ENCODE measurements at places on chromosomes 16 and 17.

DNA sequence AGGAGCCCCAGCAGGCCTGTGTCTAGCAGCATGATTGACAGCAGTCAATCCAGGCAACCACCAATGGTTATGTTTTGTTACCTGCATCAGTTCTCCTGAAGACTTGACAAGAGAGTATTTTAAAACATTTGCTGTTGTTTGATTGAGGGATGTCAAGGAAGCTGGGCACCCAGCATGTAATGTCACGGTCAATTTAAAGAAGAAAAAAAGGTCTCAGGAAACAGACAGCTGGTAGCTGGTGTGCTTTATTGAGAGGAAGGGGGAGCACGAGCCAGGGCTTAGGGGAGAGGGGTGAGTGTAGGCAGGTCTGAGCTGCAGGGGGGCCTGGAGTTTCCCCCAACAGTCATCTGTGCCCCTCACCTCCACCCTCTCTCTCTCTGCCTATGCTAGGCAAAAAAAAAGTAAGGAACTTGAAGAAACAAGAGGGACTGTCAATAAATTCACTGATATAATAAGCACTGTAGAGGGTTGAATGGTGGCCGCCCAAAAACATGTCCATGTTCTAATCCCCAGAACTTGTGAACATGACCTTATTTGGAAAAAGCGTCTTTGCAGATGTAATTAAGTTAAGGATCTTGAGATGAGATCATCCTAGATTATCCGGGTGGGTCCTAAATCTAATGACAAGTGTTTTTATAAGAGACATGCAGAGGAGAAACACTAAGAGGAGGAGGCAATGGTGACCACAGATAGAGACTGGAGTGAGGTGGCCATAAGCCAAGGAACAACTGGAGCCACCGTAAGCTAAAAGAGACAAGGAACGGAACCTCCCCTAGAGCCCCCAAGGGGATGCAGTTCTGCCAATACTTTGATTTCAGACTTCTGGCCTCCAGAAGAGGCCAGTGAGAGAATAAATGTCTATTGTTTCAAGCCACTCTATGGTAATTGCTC lies 14.5 kb downstream of the TSPOAP1 start:
- no peak for DNase-seq

- DNase-seq = no peak
Observed at GRCh38 chr17:35011671-35012216, 31.4 kb downstream of the LIG3 start.

- peak; percentile 55 for DNase-seq
Observed at GRCh38 chr16:55529018-55529417, 20.1 kb downstream of the LPCAT2 start.

DNA sequence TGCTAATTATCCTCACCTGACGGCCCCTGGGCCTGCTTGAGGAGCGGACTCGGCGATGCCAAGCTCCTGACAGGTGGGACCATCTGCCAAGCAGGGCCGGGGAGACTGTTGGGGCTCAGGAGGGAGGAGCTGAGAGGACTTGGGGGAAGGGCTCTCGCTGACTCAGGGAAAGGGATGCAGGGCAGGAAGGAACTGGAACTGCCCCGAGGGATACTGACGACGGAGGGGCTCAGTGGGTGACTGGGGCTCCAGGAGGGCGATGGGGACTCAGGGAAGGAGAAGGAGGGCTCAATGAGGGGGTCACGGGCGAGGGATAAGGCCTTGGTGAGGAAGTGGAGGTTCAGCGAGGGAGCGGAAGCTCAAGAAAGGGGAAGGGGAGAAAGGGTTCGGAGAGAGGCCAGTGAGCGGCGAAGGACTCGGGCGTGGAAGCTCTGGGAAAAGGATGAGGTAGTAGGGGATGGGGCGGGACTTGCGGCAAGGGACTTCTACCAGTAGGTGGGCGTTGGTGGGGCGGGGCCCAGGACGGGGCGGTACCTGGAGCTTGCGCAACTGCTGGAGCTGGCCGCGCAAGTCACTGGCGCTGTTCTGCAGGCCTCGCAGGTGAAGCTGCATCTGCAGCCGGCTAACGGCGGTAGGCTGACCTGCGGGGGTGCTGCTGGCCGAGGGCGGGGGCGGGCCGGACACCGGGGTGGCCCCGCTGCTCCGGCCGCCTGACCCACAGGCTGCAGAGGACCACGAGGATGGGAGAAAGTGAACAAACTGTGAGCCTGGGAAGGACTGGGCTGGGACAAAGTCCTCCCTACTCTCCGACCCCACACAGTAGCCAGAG lies 46.5 kb downstream of the SRCIN1 start:
- DNase-seq = peak; percentile 24

- no peak for DNase-seq
Observed at GRCh38 chr17:37092701-37093100, 143.9 kb downstream of the AATF start.

GRCh38 chr17:30559656-30560055 lies 82.4 kb downstream of the GOSR1 start:
- DNase-seq = no peak

DNA sequence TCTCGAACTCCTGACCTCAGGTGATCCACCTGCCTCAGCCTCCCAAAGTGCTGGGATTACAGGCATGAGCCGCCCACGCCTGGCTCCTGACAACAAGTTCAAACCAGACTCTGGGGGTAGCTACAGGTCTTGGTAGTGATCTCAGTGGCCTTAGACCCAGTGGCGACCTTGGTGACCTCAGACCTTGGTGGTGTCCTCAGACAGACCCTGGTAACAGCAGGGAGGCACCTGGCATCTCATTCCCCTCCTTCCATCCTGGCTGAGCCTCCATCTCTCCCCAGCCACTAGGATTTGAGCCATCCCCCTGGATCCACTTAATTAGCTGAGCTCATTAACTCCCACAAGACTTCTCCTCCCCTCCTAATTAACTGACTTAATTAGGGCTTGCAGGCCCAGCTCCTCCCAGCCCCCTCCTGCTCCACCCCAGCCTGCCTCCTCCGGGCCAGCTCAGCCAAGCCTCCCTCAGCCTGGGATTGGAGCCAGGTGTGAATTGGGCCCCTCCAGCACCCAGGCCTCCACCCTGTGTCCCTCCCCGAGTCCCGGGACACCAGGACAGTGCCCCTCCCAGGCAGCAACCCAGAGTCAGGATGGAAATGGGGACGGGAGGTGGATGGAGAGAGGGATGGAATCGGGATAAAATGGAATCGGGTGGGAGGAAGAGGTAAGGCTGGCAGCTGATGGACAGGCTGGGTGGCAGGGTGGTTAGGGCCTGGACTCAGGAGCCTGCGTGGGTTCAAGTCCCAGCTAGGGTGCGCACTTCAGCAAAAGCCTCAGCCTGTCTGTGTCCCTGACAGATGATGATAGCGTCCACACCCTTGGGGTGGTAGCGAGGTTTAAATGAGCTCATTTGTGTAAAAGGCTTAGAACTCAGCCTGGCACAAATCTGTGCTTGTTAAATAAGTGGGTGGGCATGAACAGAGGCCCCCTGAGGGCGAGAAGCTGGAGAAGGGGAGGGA lies 11.2 kb upstream of the SBK1 start:
- DNase-seq = no peak

DNA sequence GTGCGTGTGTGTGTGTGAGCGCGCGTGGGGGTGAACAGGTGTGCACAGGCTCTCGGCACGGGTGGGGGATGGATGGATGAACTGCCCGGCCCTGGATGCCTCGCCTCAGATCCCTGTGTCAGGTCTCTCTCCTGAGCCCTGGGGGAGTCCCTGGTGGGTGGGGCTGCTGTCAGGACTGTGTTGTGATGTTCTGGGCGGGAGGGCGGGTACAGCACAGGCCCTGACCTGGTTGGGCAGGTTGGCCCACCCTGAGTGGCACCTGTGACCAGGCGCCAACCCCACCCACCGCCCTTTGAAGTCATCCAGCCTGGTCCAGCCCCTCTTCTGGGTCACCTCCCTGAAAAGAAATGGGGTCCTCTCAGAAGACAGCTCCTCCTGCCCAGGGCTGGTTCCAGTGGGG lies 41.6 kb upstream of the TAC4 start:
- no peak for DNase-seq

DNA sequence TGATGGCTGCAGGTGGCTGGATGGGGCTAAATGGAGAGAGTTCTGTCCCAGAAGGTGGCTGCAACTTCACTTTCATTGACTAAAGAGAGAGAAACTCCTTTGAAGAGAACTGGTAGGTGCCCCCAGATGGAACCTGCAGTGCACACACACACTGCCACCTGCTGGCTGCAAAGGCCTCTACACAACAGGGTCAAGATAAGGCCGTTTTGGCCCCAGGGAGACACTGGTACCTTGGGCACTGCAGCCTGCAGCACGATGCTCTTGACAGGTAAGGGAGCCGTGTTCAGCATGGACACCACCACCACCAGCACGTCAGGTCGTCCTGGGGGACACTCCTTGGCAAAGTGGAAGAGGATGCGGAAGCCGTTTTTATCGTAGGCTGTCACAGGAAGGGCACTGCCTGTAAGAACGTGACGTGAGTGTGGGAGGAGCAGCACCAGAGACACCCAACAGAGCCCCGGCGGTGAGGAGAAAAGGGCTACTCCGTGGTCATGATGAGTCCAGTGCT lies 22.7 kb downstream of the GGA3 start:
- DNase-seq = peak; percentile 67

- DNase-seq = no peak
Observed at GRCh38 chr16:1669698-1670097, 8.4 kb upstream of the JPT2 start.

DNA sequence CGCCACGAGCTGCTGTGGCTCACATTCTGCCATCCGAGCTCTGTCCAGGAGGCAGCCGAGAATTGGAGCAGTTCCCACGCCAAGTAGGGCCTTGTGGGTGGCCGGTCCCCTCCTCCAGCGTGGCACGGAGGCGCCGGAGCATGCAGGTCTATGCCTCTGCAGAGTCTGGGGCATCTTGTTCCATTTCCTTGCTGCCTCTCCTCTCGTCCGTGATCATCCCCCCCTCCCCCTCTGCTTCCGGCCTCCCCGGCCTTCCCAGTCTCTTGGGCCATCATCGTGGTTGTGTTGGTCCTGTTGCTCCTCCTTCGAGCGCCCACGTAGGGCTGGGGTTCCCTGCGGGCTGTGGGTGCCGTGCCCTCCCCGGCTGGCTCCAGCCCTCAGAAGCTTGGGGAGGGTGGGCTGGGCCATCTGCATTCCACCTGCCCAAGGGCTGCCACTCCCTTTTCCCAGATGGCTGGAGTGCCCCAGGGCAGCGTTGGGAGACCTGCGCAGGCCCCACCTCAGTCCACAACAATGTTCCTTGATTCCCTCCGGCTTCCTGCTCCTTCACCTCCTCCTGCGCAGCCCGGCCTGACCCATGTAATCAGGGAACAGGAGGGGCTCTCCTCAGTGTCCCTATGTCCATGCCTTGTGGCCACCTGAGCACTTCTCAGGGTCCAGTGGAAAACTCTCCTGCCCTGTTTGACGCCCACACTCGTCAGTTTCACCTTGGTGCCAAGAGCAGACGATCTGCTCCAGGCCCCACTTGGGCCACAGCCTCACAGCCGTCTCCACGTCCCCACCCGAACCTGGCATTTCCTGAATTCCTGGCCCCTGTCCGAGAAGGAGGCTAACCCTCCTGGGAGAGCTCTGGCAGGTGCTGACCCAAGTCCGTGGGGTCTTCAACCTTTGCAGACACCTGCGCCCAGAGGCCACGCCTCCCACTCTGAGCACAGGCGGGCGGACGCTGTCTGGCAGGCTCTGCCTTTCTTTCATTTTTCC lies 37.1 kb downstream of the BAIAP2 start:
- no peak for DNase-seq

- no peak for DNase-seq
Observed at GRCh38 chr17:46831573-46832330, 13.3 kb upstream of the WNT3 start.

GRCh38 chr16:48075398-48075797 lies 80.4 kb downstream of the ABCC12 start:
- peak; percentile 73 for DNase-seq

- DNase-seq = no peak
Observed at GRCh38 chr17:63366241-63366566, 79.9 kb downstream of the CYB561 start.

- DNase-seq = no peak
Observed at GRCh38 chr16:48091117-48091516, 64.7 kb downstream of the ABCC12 start.

GRCh38 chr16:3564130-3564888 lies 12.9 kb downstream of the NLRC3 start:
- DNase-seq = no peak

- DNase-seq = no peak
Observed at GRCh38 chr16:81717662-81718189, 61.4 kb upstream of the PLCG2 start.

DNA sequence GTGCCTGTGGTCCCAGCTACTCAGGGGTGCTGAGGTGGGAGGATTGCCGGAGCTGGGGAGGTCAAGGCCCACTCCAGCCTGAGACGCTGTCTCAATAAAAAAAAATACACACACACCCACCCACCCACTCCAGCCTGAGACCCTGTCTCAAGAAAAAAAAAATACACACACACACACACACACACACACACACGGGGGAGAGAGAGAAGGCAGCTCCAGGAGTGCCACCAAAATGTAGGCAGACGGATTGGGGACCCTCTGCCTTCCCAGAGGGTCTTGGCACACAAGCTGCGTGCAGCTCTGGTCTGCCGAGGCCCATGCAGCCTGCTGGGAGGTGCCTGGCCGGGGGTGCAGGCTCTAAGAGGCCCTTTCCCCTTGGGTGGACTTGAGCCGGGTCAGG lies 5.9 kb upstream of the NUDT16L1 start:
- no peak for DNase-seq

Measured in AG10803 (cell line).